Ecto neural progenitor cell (in vitro differentiated cells): ENCODE measurements at places on chromosomes 11 and 22.

GRCh38 chr22:20264614-20265452 lies 3.3 kb downstream of the RTN4R start:
- DNase-seq: no peak

DNA sequence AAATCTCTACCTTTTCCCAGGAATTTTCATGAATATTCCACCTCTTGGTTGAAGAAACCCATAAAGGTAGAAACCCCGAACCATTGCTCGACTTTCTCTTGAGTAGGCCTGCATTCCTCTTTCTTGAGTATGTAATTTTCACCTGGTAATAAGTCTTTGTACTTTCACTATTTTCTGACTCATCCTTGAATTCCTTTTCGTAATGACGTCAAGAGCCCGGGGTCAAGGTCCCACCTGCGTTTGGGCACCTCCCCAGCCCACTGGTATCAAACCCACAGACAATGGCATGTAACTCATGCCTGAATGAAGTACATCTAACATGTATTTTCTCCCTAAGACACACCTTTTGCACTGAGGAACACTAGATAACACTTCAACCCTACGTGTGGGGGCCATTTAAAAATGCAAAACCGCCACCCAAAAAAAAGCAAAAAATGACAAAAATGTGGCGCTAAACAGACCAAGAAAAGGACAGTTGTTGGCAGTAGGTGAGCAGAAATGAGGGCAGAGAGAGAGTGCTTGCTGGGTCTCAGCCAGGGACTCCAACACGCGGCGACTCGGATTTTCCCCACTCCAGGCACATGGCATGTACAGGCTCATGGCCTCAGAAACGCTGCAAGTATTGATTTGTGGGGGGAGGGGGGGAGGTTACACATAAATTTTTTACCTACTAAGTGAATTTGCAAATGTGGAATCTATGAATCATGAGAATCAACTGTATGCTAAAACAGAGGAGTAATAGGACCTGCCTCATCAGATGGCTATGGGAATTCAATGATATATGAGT lies 4.1 kb upstream of the C11orf24 start:
- no peak for DNase-seq

DNA sequence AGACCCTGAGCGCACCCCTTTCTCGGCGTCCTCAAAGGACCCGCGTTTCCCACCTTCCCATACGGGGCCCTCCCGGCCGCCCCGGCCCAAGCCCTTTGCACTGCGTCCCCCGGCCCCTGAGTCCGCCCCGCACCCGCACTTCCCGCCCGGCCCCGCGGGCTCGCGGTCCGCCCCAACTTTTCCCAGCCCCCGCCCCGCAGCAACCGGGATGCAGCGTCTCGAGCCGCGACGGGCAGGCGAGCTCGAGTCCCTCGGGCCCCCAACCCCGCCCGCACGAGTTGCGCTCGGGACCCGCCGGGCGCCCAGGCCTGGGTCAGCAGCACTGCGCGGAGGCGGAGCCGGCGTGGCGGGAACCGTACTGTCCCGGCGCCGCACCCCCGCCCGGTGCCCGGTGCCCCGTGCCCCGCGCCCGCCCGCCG lies 371 bp downstream of the SMCO4 start:
- peak; percentile 73 for DNase-seq

GRCh38 chr22:36797374-36797773 lies 19.5 kb downstream of the PVALB start:
- no peak for DNase-seq

DNA sequence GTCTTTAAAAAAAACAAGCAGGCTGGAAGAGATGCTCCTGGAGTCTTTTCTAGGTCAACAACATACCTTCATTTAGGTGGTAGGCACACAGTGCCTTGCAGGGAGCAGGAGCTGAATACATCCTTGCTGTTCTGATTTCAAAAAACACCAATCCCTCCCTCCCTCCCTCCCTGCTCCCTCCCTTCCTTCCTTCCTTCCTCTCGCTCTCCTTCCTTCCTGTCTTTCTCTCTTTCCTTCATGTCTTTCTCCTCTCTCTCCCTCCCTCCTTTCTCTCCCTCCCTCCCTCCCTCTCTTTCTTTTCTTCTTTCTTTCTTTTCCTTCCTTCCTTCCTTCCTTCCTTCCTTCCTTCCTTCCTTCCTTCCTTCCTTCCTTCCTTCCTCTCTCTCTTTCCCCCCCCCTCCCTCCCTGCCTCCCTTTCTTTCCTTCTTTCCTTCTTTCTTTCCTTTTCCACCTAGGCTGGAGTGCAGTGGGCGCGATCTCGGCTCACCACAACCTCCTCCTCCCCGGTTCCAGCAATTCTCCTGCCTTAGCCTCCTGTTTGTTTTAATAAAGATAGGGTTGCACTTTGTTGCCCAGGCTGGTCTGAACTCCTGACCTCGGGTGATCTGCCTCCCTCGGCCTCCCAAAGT lies 245.1 kb downstream of the MIAT start:
- no peak for DNase-seq

DNA sequence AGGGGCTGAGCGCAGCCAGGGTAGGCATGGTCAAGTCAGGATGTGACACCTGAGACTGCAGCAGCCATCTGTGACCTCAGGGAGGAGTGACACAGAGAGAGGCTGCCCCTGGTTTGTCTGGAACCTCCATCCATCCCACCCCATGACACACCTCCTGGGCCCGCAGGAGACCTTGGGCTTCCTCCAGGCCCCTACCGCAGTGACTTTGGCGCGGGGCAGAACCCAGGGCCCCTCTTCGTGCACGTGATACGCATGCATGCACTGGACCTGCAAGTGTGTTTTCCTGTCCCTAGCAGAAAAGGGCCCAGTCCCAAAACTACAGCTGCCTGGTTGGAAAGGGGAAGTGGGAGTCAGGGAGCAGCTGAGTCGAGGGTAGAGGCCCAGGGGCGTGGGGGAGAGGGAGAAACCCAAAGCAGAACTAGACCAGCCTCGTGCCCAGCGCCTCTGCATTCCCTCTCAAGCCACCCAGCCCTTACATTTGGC lies 7.9 kb upstream of the CYTH4 start:
- no peak for DNase-seq

DNA sequence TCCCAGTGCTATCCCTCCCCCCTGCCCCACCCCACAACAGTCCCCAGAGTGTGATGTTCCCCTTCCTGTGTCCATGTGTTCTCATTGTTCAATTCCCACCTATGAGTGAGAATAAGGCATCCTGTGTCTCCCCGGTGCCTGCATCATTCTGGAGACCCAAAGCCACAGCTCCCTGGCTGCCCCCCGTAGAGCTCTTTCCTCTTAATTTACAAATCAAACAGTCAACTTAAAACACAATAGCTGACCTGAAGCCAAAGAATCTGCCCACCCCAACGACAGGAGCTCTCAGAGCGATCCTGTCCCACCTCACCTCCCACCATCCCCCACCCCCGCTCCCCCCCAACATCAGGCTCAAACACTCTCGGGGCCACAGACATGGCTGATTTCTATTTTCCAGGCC lies 558.3 kb downstream of the BRD1 start:
- DNase-seq: no peak

- DNase-seq: no peak
These were observed 22.5 kb downstream of the ABTB2 start for GRCh38 chr11:34335331-34335730.

- no peak for DNase-seq
These were observed 632.9 kb upstream of the CADM1 start for GRCh38 chr11:116136987-116137674.

- DNase-seq: no peak
These were observed 2.3 kb upstream of the AIFM3 start for GRCh38 chr22:20964799-20965103.

DNA sequence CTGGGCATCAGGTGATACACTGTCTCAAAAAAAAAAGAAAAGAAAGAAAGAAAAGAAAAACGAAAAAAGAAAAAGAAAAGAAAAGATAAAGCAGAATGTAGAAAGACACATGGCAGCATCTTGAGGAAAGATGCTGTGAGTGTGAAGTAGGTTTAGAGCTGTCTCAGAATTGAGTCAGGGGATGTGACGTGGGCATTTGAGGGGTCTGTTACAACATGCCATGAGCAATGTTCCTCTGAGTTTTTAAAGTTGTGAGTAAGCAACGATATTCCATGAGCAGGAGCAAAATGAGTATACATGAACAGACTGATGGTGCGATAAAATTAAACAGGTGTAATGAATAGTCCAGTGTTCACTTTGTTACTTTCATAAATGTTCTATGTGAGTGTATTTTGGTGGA lies 11.3 kb upstream of the QSER1 start:
- DNase-seq: no peak

DNA sequence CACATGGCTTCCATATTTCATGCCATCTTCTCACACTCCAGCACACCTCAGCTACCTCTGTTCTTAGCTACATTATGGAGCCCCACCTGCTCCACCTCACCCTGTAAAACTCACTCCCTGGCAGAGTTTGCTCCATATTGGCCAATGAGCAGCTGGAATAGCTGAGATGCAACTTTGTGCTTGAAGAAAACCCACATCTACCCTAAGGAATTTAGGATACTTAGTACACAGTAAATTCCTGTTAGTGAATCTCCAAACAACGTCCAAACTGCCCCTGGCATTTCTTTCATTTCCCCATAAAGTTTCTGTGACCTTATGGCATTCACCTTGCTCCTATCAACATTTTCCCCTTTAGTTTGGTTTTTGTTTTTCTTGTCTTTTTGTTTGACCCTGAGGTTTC lies 2.2 kb upstream of the VWCE start:
- no peak for DNase-seq

DNA sequence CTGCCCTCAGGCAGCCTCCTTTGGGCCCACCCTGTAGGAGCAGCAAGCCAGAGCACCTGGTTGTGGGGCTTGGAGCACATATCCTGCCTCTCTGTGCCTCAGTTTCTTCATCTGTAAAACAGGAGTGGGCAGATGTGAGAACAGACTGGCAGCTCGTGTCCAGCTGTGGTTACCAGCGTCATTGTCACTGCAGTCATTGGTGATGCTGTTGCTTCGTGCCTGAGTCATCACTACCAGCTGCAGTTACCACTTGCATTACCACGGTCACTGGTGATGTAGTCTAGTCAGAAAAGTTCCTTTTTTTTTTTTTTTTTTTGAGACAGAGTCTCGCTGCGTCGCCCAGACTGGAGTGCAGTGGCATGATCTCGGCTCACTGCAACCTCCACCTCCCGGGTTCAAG lies 20.4 kb downstream of the RSPH14 start:
- DNase-seq: no peak

DNA sequence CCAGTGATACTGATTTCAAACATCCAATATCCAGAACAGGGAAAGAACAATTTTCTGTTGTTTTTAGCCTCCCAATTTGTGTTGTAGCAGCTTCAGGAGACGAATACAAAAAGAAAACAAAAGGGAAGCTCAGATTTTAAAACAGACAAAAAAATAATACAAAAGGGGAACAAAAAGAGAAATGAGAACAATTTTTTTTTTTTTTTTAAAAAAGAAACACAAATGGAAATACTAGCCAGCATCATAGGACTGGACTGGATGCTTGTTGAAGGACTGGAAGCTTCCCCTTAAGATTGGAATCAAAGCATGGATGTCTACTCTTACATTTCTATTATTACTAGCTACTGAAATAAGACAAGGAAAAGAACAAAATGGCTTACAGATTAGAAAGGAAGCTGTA lies 46.5 kb upstream of the SORL1 start:
- DNase-seq: no peak

DNA sequence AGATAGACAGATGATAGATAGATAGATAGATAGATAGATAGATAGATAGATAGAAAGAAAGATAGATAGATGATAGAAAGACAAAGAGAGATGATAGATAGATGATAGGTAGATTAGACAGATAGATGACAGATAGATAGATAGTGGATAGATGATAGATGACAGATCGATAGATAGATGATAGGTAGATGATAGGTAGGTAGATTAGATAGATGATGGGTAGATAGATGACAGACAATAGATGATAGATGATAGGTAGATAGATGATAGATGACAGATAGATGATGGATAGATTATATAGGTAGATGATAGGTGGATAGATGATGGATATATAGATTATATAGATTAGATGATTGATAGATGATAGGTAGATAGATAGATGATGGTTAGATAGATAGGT lies 4.3 kb downstream of the LZTR1 start:
- no peak for DNase-seq

DNA sequence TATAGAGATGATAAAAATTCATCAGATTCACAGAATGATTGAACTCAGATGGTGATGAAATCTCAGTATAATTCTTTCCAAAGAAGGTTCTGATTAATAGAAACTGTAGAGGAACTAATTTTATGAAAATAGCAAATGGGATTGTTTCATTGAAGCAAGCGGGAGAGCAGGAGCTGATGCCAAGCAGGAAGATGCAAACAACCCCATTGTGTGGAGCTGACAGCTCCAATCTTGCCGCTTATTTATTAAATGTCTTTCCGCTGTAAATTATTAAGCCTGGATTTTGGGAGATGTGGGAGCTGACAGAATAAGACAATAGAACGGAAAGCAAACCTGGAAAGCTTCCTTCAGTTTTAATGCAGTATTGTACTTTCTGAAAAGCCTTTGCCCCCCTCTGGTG lies 6.0 kb upstream of the TMEM218 start:
- DNase-seq: no peak

- DNase-seq: no peak
These were observed 8.4 kb upstream of the MMP7 start for GRCh38 chr11:102538932-102539331.

DNA sequence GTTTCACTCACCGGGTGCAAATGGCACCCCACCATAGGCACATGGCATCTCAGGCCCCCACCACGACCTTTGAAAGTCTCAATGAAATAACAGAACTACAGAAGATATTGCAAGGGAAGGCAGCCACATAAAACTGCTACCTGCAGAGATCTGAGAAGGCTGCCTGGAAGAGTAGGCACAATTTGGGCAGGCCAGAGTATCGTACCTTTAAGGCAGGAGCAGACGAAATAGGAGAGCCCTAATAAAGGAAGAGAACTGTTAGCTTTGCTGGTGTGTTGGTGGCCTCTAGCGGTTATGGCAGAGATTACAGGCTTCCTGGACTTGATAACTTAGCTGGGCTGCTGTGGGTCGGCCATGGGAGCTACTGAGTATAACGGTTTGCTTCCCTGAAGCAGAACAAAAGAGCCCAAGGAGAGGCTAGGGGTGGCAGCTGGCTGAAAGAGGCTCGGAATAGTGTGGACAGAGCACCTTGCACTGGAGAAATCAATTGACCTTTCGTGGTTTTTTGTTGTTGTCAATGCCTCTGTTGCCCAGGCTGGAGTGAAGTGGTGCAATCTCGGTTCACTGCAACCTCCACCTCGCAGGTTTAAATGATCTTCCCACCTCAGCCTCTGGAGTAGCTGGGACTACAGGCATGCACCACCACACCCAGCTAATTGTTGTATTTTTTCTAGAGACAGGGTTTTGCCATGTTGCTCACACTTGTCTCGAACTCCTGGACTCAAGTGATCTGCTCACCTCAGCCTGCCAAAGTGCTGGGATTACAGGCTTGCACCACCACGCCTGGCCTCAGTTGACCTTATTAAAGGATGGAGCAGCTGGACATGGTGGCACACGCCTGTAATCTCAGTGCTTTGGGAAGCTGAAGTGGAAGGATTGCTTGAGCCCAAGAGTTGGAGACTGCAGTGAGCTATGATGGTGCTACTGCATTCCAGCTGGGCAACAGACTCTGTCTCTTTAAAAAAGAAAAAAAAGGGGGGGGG lies 4.8 kb downstream of the SDF2L1 start:
- DNase-seq: peak; percentile 74
